ENCODE measurements at places on chromosomes 1 and 21.

- no peak for DNase-seq
These were observed 1.8 kb downstream of the UBAP2L start for GRCh38 chr1:154222518-154222917.

DNA sequence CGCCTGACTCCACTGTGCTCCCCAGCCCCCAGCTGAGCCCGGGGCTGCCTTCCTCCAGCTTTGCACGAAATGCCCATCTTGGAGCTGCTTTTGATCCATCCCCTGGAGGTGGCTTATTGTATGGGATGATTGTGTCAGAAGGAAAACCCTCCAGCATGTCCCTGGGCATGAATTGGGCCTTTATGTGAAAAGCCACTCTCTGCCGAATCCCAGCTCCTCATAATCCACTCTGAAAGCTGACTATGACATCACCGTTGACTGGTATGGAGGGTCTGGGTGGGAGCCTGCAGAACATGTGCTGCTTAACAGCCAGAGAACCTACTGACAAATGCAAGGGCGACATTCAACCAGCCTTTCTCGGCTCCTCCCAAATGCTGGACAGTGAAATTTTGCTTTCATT lies 74.6 kb downstream of the NENF start:
- no peak for DNase-seq

DNA sequence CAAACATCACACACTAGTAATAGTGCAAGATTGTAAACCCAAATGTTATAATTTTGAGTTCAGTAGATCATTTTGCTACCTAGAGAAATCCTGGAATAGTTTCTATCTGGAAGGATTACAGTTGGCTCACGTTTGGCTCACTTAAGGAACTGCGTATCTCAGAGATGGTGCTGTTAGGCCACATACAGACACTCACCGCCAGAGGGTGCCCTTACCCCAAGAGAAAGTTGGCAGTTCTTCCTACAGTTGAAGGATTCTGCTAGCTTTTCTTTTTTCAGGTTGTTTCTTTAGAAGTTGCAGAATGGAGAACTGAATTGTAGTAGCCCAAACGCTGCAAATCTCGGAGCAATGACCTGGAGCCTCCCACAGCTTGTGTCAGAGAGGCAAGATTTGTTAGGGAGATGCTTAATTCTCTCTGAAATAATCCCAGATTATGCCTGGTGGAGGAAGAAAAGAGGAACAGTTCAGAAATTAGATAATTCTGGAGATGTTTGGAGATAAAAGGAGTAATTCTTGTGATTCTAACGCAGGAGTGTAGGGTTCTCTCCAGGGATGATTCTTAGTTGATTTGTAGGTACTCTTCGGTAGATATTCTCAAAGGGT lies 87.9 kb upstream of the PAPPA2 start:
- peak; percentile 14 for DNase-seq

- no peak for DNase-seq
These were observed 12.8 kb upstream of the PRDM2 start for GRCh38 chr1:13687151-13687715.

- no peak for DNase-seq
These were observed 39.4 kb downstream of the MAST2 start for GRCh38 chr1:45842786-45843185.

DNA sequence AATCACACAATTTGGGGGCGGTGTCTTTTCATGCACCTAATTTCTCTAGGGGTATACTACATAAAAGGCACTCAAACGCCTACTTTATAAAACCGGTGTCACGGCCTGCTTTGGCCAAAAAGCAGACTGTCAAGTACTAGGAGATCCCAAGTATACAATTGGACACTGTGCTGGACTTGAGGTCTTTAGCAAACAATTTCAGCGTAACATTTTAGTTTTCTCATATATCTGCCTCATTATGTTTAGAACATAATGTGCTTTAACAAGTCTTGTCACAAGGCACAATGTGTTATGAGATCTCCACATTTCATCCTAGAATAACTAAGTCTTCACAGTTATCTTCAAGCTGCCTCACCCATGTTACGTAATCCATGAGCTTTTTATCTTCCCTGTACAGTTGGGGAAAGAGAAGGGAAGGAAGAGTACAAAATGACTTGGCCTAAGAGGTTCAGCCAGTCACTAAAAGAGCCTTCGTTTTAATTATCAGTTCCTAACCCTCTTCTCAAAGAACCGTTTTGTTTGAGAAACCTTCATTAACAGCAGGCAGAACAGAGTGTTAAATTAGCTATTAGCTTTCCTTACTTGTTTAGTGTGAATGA lies 1.7 kb downstream of the SSX2IP start:
- DNase-seq: no peak

DNA sequence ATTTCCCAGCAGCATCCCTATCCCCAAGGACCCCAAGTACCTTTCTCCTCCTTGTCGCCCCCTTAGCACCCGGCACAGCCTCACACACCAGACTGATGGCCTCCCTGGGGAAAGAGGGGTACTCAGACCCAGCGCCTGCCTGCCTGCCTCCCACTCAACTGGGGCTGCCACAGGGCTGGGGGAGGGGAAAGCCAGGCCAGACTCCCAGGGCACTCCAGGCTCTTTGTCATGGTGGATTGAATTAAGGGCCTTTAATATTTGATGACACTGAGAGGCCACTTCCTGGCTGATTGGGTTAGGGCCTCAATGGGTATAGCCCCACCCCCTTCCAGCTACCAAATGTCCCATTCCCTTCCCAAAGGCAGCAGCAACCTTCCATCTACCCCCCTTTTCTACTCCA lies 1.8 kb downstream of the SHC1 start:
- no peak for DNase-seq

GRCh38 chr1:190102757-190103326 lies 374.8 kb downstream of the BRINP3 start:
- DNase-seq: no peak

GRCh38 chr1:172279939-172280636 lies 140.4 kb upstream of the C1orf105 start:
- DNase-seq: no peak

- DNase-seq: no peak
These were observed 15.8 kb downstream of the INPP5B start for GRCh38 chr1:37931102-37931360.

- peak; percentile 56 for DNase-seq
These were observed 1.0 kb downstream of the ARID1A start for GRCh38 chr1:26696654-26697430.

DNA sequence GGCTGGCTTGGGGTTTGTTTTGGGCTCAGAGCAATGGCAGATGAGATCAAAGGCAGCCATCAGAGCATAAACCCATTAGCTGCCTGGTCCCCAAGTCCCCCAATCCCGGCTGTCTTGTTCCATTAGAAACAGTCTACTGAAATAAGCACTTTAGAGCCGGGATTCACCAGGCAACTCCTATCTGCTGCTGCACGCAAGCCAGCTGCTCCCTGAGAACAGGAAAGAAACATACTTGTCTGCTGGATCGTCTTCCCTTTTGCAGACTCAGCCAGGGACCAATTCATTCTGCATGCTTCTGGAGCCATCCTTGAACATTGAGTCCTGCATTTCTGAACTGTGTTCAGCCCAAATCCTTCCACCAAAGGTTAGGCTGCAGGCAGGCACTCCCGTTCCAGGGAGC lies 21.8 kb downstream of the RXRG start:
- no peak for DNase-seq

- no peak for DNase-seq
These were observed 183.8 kb downstream of the LMX1A start for GRCh38 chr1:165172666-165173065.

DNA sequence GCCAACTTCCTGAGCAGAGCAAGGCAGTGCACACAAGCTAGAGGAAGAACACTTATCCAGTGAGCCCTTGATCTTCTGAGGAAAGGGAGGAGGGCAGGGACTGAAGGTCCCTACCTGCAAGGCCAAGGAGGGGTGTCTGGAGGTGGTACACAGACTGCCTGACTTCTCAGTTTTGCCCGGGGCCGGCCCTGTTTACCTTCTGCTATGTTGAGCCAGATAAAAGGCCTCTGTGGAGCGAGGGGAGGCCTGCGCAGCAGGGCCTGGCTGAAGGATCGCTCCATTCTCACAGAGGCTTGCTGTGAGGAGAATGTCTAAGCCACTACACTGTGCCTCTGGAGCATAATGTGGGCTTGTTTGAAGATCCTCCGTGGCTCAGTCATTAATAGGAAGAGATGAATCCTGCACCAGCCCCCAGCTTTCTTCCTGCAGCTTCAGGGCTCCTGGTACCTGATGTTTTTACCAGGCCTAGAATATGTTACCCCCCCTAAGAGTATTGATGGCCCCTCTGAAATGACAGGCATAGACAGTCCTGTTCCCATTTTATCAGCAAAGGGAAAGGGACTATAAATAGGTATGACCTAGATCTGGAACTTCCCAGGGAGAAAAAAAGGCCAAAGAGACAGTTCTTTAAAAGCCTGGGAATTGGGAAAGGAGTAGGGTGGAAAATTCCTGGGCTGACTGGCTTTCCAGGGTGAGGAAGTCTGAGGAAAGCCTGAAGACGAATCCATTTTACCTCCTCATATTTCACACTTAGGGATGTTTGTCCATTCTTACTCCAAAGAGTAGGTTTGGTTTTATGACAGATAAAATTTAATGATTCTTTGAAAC lies 4.7 kb downstream of the POGK start:
- no peak for DNase-seq

- DNase-seq: no peak
These were observed 144.7 kb downstream of the NEGR1 start for GRCh38 chr1:72137656-72138055.

DNA sequence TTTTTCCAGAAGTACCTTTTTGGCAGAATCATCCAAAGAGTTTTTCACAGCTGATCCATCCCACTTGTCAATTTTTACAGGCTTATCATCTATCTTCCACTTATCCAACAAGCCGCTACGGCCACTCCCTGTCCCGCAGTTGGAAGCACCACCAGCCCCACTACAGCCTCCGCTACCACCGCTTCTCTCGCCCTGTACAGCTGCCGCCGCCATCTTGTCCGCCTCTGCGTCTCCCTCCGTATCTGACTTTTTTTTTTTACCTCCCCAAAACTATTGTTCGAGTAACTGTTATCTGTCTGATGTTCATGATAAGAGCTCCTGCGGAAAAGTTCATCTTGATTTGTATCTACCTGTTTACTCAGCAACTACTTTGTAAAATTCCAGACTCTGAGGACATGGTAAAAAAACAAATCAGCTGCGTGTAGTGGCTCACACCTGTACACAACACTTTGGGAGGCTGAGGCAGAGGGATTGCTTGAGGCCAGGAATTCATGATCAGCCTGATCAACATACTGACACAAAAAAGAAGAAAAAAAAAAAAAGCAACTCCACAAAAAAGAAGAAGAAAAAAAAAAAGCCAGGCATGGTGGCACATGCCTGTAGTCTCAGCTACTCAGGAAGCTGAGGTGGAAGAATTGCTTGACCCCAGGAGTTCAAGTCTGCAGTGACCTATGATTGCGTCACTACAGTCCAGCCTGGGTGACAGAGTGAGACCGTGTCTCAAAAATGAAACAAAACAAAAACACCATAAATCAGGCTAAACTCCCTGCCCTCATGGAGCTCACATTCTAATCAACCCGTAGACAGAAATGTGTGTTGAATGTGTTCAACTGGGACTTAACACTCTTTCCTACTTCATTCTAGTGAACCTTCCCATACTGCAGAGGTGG lies 8.0 kb upstream of the EYA3 start:
- no peak for DNase-seq

DNA sequence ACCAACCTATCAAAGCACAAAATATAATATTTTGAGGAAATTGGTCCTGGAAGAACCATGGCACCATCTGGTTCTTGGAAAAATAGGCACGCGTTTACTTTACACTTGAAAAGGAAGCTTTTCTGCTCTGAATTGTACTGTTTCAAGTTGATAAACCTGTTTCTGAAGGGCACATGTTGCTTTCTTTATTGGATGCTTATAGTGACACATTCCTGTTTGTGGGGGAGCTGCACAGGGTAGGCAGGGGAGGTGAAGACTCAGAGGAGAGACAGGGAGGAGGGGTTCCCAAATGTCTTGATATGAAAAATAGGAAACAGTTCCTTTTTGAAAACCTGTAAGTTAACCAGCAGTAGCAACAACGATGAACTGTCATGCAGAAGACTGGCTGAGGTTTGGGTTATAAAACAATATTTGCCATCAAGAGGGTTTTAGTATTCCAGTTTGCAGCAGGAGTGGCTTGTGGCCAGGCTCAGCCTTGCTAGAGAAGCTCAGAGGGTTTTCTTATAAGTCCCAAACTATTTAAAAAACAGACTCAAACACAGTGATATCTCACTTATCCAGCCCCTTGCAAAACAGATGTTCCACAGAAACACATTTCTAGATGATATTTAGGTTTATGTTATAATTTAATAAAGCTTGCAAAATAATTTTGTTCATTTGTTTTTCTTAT lies 127.0 kb upstream of the MROH9 start:
- DNase-seq: no peak
